Heart right ventricle (tissue), 16 donors: ENCODE measurements at places on chromosomes 13 and 19.

- DNase-seq, result no peak
Observed at GRCh38 chr13:30679483-30680330, 55.6 kb upstream of the ALOX5AP start.

GRCh38 chr19:7680606-7681339, at the start of gene TRAPPC5:
Gene TRAPPC5 (plus strand): TSS chr19:7680833. CDS start chr19:7682254, 1,421 bp downstream.
- peak; percentile 90 for DNase-seq

GRCh38 chr13:88217883-88218282, 546.7 kb downstream of the SLITRK5 start:
- DNase-seq, result no peak

GRCh38 chr19:3576696-3577443, 4.1 kb downstream of the HMG20B start:
- peak; percentile 40 for DNase-seq

DNA sequence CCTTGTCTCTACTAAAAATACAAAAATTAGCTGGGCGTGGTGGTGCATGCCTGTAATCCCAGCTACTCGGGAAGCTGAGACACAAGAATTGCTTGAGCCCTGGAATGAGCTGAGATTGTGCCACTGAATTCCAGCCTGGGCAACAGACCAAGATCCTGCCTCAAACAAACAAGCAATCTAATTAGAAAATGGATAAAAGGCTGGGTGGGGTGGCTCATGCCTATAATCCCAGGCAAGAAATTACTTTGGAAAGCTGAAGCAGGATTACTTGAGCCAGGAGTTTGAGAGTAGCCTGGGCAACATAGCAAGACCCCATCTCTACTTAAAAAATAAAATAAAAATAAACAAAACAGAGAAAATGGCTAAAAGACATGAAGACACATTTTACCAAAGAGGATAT, 77.0 kb downstream of the CAB39L start:
- DNase-seq, result no peak

DNA sequence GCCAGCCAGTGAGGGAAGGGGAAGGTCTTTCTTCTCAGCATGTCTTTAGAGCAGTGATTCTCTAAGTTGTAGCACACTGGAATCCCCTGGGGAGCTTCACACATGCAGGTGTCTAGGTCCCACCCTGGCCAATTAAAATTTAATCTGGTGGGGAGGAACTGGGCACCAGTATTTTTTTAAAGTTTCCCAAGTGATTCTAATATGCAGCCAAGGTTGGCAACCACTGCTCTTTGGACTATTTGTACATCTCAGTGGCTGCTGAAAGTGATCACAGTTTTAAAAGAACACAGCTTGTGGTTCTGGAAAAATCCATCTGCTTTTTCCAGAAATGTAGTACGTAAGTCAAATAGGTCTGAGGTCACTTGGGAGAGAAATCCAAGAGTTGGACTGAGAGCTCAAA, 10.7 kb upstream of the KATNAL1 start:
- DNase-seq, result no peak

DNA sequence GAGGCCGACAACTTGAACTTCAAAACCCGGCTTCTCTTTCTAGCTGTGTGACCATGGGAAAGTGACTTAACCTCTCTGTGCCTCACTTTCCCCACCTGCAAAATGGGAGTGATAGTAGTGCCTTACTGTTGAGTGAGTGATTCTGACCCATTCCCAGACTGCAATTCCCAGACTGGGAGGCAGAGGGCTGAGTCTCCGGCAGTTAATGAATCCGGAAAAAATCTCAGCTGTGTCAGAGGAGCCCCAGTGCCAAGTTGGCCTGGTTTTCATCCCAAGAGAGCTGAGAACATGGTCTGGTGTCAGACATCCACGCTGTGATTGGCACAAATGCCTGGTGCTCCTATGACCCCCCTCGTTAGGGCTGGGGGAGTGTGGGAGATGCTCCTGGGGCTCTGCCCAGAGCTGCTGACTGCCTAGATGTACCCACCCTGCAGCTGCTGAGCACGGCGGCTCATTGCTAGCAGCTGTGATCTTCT, 50.0 kb downstream of the PIN1 start:
- peak; percentile 40 for DNase-seq
